ENCODE measurements at places on chromosomes 16 and 17. TPM values are rescaled to one million over a fixed set of nuclear protein-coding genes. Genes with fewer than 3 reads are reported as not detected.

NGFR gene
- total RNA-seq, result 0.21 TPM

ACSM5 gene
- total RNA-seq, result not detected

TGFB1I1 gene
- 1.4 TPM for total RNA-seq

KRTAP4-6 gene
- not detected for total RNA-seq

RDM1 gene
- not detected for total RNA-seq

BAHCC1 gene
- total RNA-seq, result 2.0 TPM

NPTX1 gene
- total RNA-seq, result under 0.01 TPM

HBA2 gene
- total RNA-seq, result 22.1 TPM

SLFN14 gene
- total RNA-seq, result 3.8 TPM

SULT1A2 gene
- 1.6 TPM for total RNA-seq

KRTAP3-1 gene
- not detected for total RNA-seq

KIF19 gene
- total RNA-seq, result 1.2 TPM

TMEM88 gene
- total RNA-seq, result 8.5 TPM

DNASE1L2 gene
- total RNA-seq, result 0.21 TPM

CCDC200 gene
- 0.31 TPM for total RNA-seq

SNAI3 gene
- total RNA-seq, result 6.0 TPM

CCL5 gene
- 139 TPM for total RNA-seq

NLE1 gene
- total RNA-seq, result 8.3 TPM

CASKIN2 gene
- 0.10 TPM for total RNA-seq

TPSG1 gene
- not detected for total RNA-seq

CD79B gene
- 26.0 TPM for total RNA-seq

DPEP2 gene
- 17.2 TPM for total RNA-seq

SBK1 gene
- total RNA-seq, result 3.7 TPM

Measured in mononuclear cell (primary cell).